ENCODE measurements at places on chromosomes 3 and 15. TPM values are rescaled to one million over a fixed set of nuclear protein-coding genes. Genes with fewer than 3 reads are reported as not detected.
A peak's percentile ranks its signal among the peaks of the same experiment; 100 is the strongest.

DNA sequence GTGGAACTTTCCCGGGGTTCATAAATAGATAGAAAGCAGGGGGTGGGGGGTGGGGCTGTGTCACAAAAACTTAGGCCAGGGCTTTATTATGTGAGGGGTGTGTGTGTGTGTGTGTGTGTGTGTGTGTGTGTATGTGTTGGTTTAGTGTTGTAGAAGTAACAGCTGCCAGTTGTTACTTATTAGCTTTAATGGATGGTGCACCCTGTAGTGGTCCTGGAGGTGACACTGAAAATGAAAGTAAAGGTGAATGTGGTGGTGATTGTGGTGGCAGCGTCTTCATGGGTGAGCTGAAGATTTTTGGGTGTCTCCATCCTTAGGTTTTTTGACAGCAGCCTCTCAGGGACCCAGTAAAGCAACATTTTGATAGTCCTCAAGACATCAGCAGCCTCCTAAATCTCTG is 449.9 kb downstream of the PDCD6IP start:
- no peak for DNase-seq

DNA sequence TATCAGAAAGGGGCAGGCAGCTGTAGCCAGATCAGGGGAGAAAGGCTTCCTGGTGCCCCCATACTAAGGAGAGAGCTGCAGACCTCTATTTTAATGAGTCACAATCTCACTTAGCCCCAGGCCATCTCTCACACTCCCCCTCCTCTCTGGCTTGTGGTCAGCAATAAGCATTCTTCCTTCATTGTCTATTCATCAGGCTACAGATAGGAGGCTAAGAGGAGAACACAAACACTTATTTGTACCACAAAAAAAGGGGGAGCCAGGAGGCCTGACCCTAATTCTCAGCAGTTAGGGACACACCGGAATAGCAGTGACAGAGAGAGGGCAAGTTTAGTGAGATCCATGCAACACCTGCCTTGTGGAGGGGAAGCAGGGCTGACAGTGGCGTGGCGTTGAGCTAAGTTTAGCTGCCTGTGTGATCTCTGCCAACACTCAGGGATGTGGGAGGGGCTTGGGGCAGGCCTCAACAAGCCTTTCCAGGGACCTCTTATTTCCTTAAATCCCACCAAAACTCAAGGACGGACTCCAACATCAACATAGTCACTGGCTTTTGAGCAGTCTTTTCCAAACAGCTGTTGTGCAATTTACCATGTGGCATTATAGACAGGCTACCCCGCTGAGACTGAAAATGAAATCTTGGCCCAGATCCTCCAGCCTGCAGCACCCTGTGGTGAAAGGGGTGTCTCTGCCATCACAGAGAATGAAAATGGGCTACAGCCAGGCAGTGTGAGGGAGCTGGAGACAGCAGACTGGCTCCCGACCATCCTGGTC is 191.9 kb upstream of the TSC22D2 start:
- peak; percentile 68 for DNase-seq

GRCh38 chr3:178684881-178685590 is 148.8 kb downstream of the KCNMB2 start:
- DNase-seq = peak; percentile 17

- peak; percentile 86 for DNase-seq
Observed at GRCh38 chr3:129228891-129229585, 20.4 kb upstream of the COPG1 start.

DNA sequence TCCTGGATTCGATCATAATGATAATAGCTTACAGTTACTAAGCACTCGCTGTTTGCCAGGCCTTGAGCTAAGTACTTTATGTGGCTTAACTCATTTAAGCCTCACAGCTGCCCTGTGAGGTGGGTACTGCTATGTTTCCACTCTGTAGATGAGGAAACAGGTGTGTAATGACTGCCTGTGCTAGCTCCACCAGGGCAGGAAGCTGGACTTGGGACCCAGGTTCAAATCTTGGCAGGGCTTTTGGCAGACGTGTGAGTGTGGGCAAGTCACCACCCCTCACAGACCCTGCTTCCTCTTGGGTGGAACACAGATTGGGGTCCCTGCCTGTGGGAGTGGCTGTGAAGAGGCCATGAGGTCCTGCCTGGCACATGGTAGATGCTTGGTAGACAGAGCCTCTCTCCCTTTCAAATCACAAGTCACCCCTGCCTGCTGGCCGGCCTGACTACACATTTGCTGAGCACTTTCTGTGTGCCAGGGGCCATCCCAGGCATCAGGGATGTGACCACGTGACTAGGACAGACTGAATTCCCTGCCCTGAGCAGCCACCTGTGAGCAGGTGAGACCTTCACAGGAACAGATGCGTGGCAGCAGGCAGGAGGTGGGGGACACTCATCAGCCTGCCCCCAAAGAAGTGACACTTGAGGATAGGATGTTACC is 3.7 kb downstream of the EFCC1 start:
- DNase-seq = no peak

- no peak for DNase-seq
Observed at GRCh38 chr15:67119238-67119846, 53.9 kb downstream of the SMAD3 start.

Gene MAP6D1
- total RNA-seq = 1.7 TPM

GRCh38 chr3:62559831-62560445 is 186.6 kb upstream of the FEZF2 start:
- DNase-seq = peak; percentile 13

Gene SLC15A2
- 0.17 TPM for total RNA-seq

DNA sequence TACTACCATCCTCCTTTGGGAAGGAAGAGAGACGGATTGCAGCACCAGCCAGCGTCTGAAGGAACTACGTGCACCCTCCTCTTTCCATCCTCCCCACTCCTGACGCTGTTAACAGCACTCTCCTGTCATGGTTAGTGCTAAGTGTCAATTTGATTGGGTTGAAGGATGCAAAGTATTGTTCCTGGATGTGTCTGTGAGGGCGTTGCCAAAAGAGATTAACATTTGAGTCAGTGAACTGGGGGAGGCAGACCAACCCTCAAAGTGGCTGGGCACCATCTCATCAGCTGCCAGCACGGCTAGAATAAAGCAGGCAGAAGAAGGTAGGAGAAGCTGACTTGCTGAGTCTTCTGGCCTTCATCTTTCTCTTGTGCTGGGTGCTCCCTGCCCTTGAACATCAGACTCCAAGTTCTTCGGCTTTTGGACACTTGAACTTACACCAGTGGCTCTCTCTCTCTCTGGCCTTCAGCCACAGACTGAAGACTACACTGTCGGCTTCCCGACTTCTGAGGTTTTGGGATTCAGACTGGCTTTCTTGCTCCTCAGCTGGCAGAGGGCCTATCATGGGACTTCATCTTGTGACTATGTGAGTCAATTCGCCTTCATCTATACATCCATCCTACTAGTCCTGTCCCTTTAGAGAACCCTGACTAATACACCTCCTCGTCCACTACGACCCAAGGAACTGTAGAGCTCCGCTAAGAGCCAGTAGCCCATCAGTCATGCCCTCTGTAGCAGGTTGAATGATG is 128.2 kb upstream of the HES1 start:
- no peak for DNase-seq

DNA sequence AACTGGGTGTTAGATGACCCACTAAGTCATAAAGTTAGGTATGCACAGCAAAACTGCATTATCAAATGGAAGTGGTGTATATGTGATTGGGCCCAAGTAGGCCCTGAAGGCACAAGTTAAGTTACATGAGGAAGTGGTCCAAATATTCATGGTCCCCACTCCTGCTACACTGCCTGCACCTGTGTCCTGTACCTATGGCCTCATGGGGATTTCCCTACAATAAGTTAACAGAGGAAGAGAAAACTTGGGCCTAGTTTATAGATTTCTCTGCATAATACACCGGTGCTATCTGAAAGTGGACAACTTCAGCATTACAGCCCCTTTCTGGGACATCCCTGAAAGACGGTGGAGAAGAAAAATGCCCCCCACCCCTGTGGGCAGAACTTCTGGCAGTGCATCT is 41.5 kb downstream of the STRIT1 start:
- no peak for DNase-seq

Gene FOXL2NB
- total RNA-seq = 7.2 TPM

Gene FANCD2
- 48.5 TPM for total RNA-seq

Gene TRPC1
- 14.1 TPM for total RNA-seq

- peak; percentile 36 for DNase-seq
Observed at GRCh38 chr3:16290007-16290826, 25.2 kb downstream of the OXNAD1 start.

- DNase-seq = no peak
Observed at GRCh38 chr3:88542916-88543315, 393.2 kb downstream of the C3orf38 start.

GRCh38 chr3:25872200-25872877 is 82.4 kb downstream of the OXSM start:
- no peak for DNase-seq

- DNase-seq = no peak
Observed at GRCh38 chr3:185511711-185512110, 12.9 kb upstream of the TMEM41A start.

DNA sequence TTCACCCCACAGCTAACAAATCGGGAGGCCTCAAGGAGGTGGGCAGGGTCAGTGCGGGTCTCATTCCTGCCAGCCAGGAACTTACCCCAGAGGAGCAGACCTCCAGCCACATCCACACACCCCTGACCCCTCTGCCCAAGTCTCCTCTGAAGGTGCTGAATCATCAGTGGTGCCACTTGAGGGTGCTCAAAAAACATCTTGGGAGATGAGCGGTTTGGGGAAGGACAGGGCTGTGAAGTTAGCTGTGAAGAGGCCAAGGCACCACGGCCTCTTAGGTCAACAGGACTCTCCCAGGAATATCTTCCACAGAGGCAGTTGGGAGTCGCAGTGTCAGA is 1.2 kb downstream of the DAPK2 start:
- no peak for DNase-seq

- DNase-seq = no peak
Observed at GRCh38 chr3:4756855-4757574, 222.2 kb upstream of the BHLHE40 start.

Gene MYEF2
- 13.5 TPM for total RNA-seq

Gene CHRFAM7A
- total RNA-seq = 17.5 TPM

Gene TNNC1
- total RNA-seq = not detected

- DNase-seq = no peak
Observed at GRCh38 chr3:167228135-167228534, 152.0 kb downstream of the ZBBX start.

Gene DGKG
- total RNA-seq = 20.5 TPM

DNA sequence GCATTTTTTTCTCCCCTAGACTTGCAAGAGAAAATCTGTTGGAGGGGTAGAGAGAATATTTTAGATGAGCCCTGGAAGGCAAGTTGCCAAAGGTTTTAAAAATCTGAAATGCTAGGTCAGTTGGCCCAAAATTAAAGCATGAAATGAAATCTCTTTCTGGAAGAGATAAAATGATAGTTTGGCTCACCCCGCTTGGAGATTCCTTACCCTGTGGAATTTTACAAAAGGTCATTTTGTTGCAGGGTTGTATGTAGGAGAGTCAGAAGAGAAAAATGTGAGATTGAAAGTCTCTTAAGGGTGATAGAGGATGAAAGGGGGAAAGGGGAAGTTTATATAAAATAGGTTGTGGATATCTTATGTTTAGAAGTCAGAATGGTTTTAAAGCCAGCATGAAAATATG is 277.8 kb downstream of the CD47 start:
- no peak for DNase-seq
